ENCODE measurements at places on chromosomes 11 and 22. TPM values are rescaled to one million over a fixed set of nuclear protein-coding genes. Genes with fewer than 3 reads are reported as not detected.

- H3K27me3 ChIP-seq: no peaks in the 10 kb centered on the region
- H3K27ac ChIP-seq: no peak overlapping the region
- DNase-seq: no peak
- no peaks in the 10 kb centered on the region for H3K4me1 ChIP-seq
- no peak overlapping the region for H3K4me3 ChIP-seq
- H3K36me3 ChIP-seq: no peaks in the 10 kb centered on the region
Measured at GRCh38 chr22:48853627-48854240, 973.9 kb downstream of the BRD1 start.

DNA sequence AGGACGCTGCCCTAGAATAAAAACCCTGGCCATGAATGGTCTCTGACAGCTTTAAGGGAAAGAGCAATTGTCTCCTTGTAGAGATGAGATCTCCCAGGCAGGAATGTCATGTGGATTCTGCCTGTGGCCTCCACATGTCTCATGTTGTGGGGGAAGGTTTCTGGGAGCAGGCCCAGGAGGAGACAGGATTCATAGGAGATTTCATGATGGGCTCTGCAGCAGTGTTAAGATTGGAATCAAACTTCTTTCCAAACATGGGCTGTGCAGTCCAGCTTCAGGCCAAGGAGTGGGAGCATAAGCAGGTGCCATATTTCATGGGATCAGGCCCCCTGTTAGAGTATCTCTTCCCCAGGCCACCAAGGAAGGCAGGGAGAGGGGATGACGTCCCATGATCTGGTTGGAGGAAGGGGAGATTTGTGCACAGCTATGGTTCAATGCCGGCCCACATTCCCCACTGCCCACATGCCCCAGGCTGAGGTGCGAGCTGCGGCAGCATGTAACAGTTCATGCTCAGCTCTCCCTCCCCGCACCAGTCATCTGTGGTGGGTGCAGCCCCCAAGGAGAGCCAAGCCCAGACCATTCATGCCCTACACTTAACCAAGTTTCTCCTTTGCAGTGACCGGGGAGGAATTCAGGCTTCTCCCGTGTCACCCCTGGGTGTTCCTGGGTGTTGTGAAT is 42.5 kb downstream of the LMO1 start:
- no peak overlapping the region for H3K4me3 ChIP-seq
- H3K36me3 ChIP-seq: no peaks in the 10 kb centered on the region
- H3K27ac ChIP-seq: no peak overlapping the region
- H3K4me1 ChIP-seq: no peaks in the 10 kb centered on the region
- no peak for DNase-seq

- no peak overlapping the region for H3K27ac ChIP-seq
- no peaks in the 10 kb centered on the region for H3K4me1 ChIP-seq
- peaks cover 26% of the 10 kb centered on the region for H3K27me3 ChIP-seq
- no peak for DNase-seq
- no peak overlapping the region for H3K4me3 ChIP-seq
Measured at GRCh38 chr11:70915158-70915985, 337.0 kb downstream of the SHANK2 start.

DNA sequence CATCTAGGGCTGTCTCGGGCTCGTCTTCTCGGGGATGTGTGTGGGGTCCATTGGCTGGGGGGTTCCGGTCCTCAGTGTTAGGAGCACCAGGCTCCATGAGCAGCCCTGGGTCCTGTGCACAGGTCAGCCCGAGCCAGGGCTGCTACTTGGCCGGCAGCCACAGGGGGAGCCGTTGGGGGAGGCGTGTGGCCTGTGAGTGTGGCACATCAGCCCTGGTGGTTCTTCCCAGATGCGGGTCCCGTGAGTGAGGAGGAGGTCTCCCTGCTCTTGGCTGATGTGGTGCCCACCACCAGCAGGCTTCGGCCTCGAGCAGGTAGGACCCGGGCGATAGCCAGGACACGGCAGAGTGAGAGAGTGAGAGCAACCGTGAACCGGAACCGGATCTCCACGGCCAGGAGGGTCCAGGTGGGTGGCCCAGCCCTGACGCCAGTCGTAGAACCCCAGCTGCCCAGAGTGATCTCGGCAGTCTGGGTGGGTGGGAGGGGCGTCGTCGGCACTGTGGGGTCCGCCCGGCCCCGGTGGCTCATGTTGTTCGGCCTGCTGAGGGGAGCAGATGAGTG is 18.5 kb downstream of the IRF7 start:
- H3K4me3 ChIP-seq: no peak overlapping the region
- H3K27ac ChIP-seq: no peak overlapping the region
- H3K36me3 ChIP-seq: peaks cover 90% of the 10 kb centered on the region
- peaks cover 17% of the 10 kb centered on the region for H3K4me1 ChIP-seq

- DNase-seq: no peak
- H3K27ac ChIP-seq: no peak overlapping the region
- H3K36me3 ChIP-seq: no peaks in the 10 kb centered on the region
Measured at GRCh38 chr22:45105281-45105702, 58.4 kb upstream of the NUP50 start.

GRCh38 chr11:132539590-132540368 is 992.5 kb downstream of the OPCML start:
- no peak overlapping the region for H3K4me3 ChIP-seq
- no peak for DNase-seq
- no peaks in the 10 kb centered on the region for H3K36me3 ChIP-seq
- no peaks in the 10 kb centered on the region for H3K27me3 ChIP-seq
- H3K4me1 ChIP-seq: no peaks in the 10 kb centered on the region

GRCh38 chr11:27111896-27112295 is 71.3 kb downstream of the BBOX1 start:
- no peaks in the 10 kb centered on the region for H3K36me3 ChIP-seq
- no peak overlapping the region for H3K4me3 ChIP-seq
- H3K27me3 ChIP-seq: no peaks in the 10 kb centered on the region
- H3K4me1 ChIP-seq: no peaks in the 10 kb centered on the region
- no peak for DNase-seq

- H3K4me1 ChIP-seq: no peaks in the 10 kb centered on the region
- DNase-seq: no peak
- no peak overlapping the region for H3K27ac ChIP-seq
- no peak overlapping the region for H3K4me3 ChIP-seq
- H3K27me3 ChIP-seq: no peaks in the 10 kb centered on the region
Measured at GRCh38 chr11:100329352-100329751, 357.7 kb upstream of the ARHGAP42 start.

- peaks cover 93% of the 10 kb centered on the region for H3K27me3 ChIP-seq
- no peaks in the 10 kb centered on the region for H3K36me3 ChIP-seq
- H3K4me1 ChIP-seq: no peaks in the 10 kb centered on the region
- no peak for DNase-seq
- no peak overlapping the region for H3K4me3 ChIP-seq
- H3K27ac ChIP-seq: no peak overlapping the region
Measured at GRCh38 chr11:117505285-117505970, 177.8 kb downstream of the CEP164 start.

DNA sequence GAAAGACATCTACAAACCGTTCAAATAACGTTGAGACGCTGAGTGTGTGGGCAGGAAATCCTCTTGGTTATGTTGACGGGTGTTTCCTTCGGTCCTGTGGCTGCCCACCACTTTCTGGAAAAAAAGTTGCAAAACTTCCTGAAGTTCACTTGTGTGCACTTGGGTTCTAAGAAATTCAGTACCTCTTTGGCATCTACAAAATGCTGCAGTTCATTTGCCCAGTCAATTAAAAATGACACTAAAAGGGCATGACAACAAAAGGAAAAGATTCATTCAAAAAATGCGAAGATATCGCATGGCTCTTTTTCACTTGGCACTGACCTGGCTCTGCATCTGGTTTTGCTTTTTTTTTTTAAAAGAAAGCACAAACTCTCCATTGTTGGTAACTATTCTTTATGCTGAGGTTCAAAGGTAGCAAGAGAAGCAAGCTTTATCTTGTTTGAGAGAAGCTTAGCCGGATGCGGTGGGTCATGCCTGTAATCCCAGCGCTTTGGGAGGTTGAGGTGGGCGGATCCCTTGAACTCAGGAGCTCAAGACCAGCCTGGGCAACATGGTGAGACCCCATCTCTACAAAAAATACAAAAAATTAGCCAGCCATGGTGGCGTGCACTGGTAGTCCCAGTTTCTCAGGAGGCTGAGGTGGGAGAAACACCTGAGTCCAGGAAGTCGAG is 10.6 kb upstream of the XBP1 start:
- no peak overlapping the region for H3K4me3 ChIP-seq
- H3K4me1 ChIP-seq: peaks cover 13% of the 10 kb centered on the region
- no peak for DNase-seq
- no peaks in the 10 kb centered on the region for H3K27me3 ChIP-seq

DNA sequence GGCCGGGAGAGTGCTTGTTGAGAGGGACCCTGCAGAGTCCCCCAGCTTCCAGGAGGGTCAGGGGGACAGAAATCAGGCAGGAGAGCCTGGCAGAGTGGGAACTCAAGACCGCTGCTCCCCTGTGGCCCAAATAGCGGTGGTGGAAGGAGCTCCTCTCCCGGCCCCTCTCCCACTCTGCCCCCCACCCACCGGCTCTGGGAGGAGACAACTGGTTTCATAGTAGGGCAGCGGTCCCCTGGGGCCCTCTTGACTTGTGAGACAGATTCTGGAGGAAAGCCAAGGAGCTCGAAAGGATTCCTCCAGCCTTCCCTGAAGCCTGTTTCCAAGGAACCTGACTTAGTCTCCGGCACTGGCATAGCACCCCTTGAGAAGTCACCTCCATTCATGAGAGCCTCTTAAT is 10.1 kb downstream of the PKNOX2 start:
- H3K27ac ChIP-seq: no peak overlapping the region
- no peak overlapping the region for H3K4me3 ChIP-seq
- H3K4me1 ChIP-seq: no peaks in the 10 kb centered on the region
- DNase-seq: no peak

- no peaks in the 10 kb centered on the region for H3K36me3 ChIP-seq
- H3K4me3 ChIP-seq: no peak overlapping the region
- peak overlapping the region; percentile 11 for H3K27ac ChIP-seq
- DNase-seq: peak; percentile 88
- no peaks in the 10 kb centered on the region for H3K27me3 ChIP-seq
Measured at GRCh38 chr11:63517156-63517555, 11.3 kb downstream of the LGALS12 start.

DNA sequence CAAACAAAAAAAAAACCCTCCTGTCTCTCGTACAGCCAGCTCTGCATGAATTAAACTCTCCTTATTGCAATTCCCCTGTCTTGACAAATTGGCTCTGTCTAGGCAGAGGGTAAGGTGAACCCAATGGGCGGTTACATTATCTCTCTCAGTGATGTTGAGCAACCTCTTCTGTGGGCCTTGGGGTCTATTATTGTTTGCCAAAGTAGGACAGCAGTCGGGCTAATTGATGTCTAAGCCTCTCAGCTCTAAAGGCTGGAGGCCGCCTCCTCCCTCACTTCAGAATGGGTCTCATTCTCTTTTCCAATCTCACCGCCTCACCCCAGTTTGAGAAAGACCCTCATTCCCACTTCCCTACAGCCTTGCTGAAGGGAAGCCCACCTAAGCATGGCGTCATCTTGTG is 1.3 kb upstream of the SLC25A45 start:
- H3K36me3 ChIP-seq: peaks cover 12% of the 10 kb centered on the region
- H3K4me3 ChIP-seq: no peak overlapping the region
- no peak for DNase-seq
- H3K27me3 ChIP-seq: no peaks in the 10 kb centered on the region
- H3K4me1 ChIP-seq: peaks cover 46% of the 10 kb centered on the region
- H3K27ac ChIP-seq: no peak overlapping the region

DNA sequence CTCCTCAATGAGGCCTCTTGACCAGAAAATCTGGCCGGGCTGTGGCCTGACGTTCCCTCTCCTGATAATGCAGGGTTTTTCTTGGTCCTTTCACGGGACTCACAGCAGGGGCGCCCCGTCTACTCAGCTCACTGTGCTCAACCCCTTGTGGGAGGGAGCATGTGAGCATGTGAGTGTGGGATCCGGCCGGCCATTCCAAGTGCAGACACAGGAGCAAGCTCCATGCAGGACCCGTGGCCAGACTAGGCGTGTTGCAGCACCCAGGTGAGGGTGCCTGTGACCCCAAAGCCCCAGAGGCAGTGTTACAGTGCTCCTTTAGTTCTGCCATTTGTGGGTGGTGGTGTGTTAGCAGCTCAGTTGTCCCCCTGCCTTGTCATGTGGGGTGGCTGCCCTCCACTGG is 18.0 kb downstream of the DHCR7 start:
- H3K27me3 ChIP-seq: peaks cover 27% of the 10 kb centered on the region
- peaks cover 9% of the 10 kb centered on the region for H3K4me1 ChIP-seq
- no peak overlapping the region for H3K27ac ChIP-seq
- DNase-seq: no peak
- no peak overlapping the region for H3K4me3 ChIP-seq
- H3K36me3 ChIP-seq: peaks cover 12% of the 10 kb centered on the region

GRCh38 chr22:29716814-29717545 is 2.8 kb upstream of the CABP7 start:
- peaks cover 55% of the 10 kb centered on the region for H3K27me3 ChIP-seq
- peak; percentile 70 for DNase-seq
- no peak overlapping the region for H3K4me3 ChIP-seq
- H3K36me3 ChIP-seq: no peaks in the 10 kb centered on the region

DNA sequence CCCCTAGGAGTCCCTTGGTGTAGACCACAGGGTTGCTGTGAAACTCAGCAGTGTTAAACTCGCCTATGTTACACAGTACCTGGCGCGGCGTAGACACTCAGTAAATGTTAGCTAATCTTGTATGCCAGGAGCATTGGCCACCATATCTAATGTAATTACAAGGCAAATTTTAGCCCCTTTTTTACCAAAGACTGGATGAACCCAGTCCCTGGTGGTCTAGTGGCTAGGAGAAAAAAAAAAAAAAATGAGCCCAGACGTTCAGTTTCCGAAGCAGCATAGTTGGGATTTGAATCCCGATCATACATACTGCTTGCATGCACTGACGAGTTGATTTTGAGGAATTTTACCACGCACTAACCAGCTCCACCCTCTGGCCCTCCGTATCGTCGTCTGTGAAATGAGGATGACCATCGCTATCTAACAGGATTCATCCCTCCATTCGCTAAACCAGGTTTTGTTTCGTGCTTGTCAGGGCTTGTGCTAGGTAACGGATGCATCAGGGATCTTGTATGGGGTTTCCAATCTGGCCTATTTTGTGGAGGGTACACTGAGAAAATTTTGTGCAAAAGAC is 688 bp downstream of the PTS start:
- no peaks in the 10 kb centered on the region for H3K27me3 ChIP-seq
- H3K36me3 ChIP-seq: peaks cover 34% of the 10 kb centered on the region
- H3K4me1 ChIP-seq: peaks cover 8% of the 10 kb centered on the region
- peak overlapping the region; percentile 87 for H3K27ac ChIP-seq
- DNase-seq: peak; percentile 31
- peak overlapping the region; percentile 85 for H3K4me3 ChIP-seq

DNA sequence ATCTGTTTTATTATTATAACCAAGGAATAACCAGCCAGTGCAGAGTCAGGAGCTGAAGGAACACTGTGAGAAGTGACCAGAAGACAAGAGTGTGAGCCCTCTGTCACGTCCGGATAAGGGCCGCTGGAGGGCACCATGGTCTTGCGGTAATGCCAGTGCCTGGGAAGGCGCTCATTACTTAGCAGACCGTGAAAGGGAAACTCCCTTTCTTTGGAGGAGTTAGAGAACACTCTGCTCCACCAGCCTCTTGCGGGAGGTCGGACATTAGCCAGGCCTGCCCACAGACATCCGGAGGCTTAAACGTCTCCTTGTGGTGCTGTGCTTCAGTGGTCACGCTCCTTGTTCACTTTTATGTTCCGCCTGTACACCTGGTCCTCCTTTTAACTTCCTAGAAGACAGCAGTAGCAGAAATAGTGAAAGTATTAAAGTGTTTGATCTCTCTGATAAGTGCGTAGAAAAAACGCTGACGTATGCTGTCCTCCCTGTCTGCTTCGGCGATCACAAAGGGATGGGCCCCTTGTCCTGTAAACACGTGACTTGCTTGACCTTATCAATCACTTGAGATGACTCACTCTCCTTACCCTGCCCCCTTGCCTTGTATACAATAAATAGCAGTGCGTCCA is 120.6 kb upstream of the LMO1 start:
- peak; percentile 46 for DNase-seq
- no peak overlapping the region for H3K27ac ChIP-seq
- 0 out of 3 replicates have a peak, but pooled peaks cover 2% of the 10 kb centered on the region for H3K27me3 ChIP-seq
- H3K4me1 ChIP-seq: peaks cover 6% of the 10 kb centered on the region
- H3K36me3 ChIP-seq: no peaks in the 10 kb centered on the region

The PKDREJ gene
- not detected for total RNA-seq

The OR11H1 gene
- not detected for total RNA-seq

The GNAZ gene
- 0.74 TPM for total RNA-seq

The ABTB2 gene
- total RNA-seq: 0.29 TPM

Measured in K562 (cell line).